Natural killer cell (primary cell): ENCODE measurements at places on chromosomes 2 and 18. TPM values are rescaled to one million over a fixed set of nuclear protein-coding genes. Genes with fewer than 3 reads are reported as not detected.

Gene NOTO
- total RNA-seq, result not detected

Gene FOXI3
- not detected for total RNA-seq

Gene CCDC85A
- total RNA-seq, result not detected

Gene EGR4
- total RNA-seq, result 1.1 TPM

DNA sequence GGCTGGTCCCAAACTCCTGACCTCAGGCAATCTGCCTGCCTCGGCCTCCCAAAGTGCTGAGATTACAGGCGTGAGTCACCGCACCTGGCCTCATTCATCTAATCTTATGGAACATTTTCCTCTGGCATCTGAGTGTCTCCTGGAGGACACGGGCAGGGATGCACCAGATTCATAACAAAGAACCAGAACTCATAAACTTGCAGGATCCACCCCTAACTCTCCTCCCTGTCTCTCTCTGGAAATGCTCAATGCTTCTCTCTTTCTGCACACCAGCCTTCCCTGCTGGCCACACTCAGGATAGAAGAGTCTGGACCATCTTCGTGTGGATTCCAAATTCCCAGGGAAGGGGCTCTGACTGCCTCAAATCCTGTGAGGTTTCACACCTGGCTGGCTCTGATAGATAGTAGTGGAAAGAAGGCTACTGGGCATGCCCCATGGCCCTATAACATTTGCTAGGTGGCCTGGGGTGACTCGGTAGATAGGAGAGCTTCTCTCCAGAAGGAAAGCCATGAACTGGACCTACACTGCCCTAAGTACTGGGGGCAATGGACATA, 483.2 kb upstream of the GYPC start:
- DNase-seq, result no peak

DNA sequence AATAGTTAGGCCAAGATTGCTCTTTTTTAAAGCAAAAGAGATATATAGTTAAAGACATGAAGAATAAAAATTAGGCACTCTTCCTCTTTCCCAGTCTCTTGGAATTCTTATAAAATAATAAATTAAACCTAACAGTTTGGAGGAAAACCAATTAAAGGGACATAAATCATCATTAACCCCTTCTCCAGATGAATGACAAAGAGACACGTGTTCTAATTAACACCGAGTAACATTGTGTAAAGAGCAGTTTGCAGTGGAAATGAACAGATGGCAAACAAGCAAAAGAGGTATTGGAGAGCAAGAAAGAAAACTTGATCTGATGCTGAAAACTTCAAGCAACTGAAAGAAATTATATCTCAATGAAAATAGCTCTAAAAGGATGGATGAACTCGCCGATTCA, 48.4 kb downstream of the BCL2 start:
- DNase-seq, result no peak

DNA sequence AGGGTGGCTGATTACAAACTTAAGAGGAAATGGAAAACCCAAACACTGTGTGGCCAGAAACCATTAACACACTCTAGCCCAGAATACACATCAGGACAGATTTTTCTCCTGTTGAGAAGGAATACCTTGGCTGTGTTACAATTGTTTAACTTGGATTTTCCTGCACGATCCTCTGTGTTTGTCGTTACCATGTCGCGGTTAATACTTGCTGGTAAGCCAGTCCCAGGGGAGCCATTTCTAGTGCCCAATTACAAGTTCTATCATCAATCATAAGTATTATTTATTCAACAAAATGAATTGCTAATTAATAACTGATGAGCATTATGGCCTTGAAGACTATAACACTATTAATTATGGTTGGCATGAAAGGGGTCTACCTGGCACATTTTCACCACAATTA, 146.8 kb downstream of the LNPK start:
- no peak for DNase-seq

DNA sequence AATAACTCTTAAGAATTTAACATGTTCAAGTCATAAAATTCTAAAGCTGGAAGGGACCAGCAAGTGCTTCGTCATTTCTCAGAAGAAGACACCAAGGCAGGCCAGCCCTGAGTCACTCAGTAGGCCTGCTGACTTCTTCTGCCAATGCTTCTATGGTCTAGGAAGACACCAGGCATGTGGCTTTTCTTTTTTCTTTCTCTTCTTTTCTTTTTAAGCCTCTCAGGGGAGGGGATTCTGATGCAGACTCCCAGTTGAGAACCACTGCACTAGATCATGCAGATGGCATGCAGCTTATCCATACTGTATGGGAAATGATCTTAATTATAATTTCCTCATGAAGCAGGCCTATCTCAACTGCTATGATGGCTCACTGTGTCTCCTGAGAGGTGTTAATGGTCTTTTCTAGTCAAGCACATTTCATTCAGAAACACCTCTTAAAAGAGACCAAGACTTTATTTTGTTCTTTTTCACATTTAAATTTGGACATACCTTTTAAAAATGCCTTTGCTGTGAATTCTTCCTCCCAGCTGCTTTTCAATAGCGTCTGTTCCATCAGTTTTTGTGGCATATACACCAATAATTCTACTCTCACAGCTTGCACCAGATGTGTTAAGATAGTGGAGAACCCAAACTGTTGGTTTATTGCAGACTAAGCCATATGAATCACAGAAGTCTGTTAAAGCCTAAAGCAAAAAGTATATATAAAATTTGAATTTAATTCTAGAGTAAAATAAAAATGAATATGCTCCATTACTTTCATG, 11.3 kb downstream of the KCTD18 start:
- no peak for DNase-seq

GRCh38 chr2:238489896-238490295, 63.2 kb downstream of the ASB1 start:
- DNase-seq, result no peak

DNA sequence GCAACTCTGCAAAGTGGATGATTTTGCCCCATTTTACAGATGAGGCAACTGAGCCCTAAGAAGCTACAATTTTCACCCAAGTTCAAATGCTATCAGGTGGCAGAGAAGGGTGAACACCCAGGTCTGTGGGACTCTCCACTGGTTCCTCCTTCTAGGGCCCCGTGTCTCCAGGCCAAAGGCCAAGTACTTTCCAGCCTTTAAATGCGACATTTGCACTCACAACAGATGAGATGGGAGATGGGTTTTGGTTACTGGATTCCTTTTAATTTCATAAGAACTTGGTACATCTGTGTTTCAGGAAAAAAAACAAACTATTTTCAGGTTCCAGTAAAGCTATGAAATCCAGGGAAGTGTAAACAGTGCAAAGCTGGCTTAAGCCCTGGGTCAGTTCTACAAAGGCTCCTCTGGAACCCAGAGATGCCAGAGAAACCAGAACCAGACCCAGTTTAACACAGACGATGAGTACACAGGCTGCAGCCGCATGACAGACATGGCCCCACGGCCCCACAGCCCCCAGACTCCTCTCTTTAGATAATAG, 361.7 kb downstream of the ANAPC1 start:
- DNase-seq, result no peak
